ENCODE measurements at places on chromosomes 4 and X.
A peak's percentile ranks its signal among the peaks of the same experiment; 100 is the strongest.

GRCh38 chr4:103934178-103934789 is 214.5 kb upstream of the TACR3 start:
- peak; percentile 27 for DNase-seq

GRCh38 chr4:124025000-124025399 is 628.4 kb downstream of the SPRY1 start:
- DNase-seq, result no peak

DNA sequence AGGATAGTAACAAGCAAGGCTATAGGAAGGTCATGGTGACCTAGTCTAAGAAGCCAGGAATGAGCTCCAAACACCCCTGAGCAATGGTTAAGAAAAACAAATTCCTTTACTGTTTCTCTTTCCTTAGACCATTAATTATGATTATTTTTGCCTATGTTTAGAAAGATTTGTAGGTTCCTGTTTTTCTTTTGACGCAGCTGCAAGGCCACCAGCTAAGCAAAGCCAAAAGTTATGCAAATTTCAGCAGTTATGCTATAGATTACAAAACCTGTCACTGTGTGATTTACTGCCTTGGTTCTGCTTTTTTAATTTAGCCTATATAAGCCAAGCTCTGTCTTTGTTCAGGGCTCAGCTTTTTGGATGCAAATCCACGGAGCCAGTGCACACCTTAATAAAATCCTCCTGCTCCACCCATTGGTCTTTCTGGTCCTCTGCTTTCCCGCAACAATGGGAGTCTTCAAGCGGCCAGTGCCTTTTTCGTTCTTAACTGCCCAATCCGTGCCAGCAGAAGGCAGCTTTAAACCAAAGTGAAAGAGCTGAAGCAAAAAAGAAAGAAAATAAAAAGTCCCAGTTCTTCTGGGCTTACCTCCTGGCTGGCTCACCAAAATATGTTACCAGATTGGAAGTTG is 1.4 kb upstream of the CEP135 start:
- peak; percentile 83 for DNase-seq

DNA sequence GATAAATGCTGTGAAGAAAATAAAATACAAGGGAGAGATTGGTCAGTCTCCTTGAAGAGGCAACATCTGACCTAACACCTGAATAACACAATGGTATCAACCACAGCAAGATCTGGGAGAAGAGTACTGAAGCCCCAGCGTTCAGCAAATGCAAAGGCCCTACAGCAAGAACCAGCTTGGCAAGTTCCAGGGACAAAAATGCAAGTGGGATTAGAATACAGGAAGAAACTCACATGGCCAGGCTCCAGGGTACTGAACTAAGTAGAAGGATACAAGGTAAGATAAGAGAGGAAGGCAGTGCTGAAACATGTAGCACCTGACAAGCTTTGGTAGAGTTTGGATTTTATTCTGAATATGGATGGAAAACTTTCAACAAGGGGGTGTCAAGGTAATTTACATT is 3.6 kb downstream of the SMIM14 start:
- no peak for DNase-seq

DNA sequence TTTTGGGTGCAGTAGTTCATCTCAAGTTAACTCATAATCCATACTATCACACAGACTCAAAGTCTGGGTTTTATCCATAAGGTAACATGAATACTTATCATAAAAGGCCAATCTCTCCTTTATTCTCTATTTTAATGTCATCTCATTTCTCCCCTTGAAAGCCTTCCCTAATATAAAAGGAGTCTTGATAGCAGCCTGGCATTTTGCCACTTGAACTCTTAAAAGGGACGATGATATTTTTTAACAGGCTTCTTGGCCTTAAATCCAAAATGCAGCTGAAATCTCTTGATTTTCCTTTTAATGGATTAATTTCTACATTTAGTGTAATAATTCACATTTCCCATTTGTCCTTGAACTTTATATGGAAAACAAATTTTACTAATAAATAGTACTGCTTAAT is 8.4 kb upstream of the JCHAIN start:
- DNase-seq, result no peak

- no peak for DNase-seq
Measured at GRCh38 chr4:139851639-139852038, 186.0 kb downstream of the MGST2 start.

DNA sequence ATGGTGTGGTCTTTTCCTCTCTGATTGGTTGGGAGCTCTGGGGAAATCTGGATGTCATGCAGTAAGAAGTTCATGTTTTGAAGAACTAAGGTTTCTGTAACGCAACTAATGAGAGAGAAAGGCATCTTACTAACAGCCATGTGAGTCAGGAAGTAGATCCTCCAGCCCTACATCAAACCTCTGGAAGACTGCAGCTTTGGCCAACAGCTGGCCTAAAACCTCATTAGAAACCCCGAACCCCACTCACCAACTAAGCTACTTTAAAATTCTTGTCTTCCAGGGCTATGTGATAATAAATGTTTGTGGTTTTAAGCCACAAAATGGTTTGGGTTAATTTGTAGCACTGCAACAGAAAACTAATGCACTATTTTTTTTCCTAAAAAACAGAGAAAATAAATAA is 549.0 kb upstream of the GRID2 start:
- DNase-seq, result no peak

DNA sequence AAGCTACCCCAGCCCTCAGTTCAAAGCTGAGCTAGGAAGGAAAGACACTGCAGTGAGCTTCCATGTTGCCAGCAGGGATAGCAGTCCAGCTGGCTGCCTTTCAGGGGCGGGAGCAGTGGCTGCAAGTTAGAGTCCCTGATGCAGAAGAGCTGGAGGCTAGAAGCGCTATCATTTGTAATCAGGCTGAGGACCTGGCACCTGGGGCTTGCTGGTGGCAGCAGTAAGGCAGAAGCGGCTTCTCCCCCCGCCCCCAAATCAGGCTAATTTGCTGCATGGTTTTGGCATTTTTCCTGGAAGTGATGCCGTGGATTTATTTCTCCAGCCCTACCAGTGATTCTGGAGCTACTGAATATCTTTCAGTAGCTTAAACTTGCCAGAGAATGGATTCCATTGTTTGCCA is 203.3 kb downstream of the CLCN4 start:
- no peak for DNase-seq

DNA sequence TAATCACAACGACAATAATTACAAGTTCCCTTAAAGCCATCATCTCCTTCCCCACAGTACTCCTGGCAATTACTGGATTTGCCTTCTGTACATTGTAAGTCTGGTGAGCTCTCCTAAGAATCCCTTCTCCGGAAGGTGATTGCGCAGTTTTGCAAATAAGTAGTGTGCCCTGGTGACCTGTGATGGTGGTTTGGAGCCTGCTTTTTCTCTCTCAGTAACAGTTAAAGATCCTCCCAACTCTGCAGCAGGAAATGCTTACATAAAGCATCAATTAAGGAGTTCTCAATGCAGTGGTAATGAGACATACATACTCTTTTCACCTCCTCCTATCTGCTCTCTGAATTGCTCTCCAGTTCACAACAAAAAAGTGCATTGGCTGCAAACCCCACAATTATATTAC is 159.7 kb downstream of the SH2D1A start:
- DNase-seq, result no peak

- DNase-seq, result no peak
Measured at GRCh38 chrX:56798339-56798711, 69.3 kb downstream of the NBDY start.

GRCh38 chr4:60682901-60683300 is 517.2 kb upstream of the ADGRL3 start:
- DNase-seq, result no peak

DNA sequence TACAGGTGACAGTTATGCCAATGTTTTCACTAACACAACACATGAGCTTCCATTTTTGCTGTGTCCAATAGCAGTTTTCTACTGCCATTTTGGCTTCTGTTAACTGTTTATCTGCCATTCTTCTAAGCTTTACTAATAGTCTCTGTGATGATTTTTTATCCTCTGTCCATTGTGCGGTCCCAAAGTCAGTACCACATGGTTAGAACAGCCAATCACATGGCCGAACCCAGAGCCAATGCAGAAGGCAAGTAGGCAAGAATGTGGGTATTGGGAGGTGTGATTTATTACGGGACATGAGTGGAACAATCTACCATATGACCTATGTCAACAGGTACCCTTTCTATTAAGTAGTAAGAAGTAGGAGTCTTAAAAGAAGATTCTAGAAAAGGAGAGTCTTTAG is 61.5 kb downstream of the GRIA2 start:
- DNase-seq, result no peak

DNA sequence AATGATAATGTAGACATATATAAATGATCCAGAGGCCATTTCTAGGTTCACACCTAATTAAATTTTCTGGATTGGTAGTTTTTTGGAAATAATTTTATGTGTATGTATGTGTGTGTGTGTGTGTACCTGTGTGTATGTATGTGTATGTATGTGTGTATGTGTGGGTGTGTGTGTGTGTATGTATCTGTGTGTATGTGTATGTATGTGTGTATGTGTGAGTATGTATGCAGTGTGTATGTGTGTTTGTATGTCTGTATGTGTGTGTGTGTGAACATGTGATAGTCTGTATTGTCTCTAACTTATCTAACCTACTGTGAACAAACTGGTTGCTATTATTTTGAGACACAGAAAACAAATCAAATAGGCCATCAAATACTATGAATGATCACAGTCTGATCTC is 152.6 kb downstream of the COL25A1 start:
- no peak for DNase-seq

DNA sequence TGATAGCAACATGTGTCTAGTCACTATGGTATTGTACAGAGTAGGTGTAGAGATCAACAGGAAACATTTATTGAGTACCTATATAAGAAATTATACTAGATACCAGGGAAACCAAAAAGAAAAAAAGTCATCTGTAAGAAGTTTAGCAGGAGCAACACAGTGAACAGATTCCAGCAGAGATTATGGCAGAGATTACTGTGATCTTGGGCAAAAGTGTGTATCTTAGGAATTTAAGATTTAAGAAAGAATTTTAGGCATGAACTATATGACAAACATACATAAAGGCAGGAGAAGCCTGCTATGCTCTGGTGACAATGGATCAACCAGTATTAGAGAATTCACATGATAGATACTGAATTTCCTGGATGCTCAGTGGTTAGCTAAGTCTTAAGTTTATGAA is 37.9 kb downstream of the SNCA start:
- DNase-seq, result no peak

- no peak for DNase-seq
Measured at GRCh38 chr4:73752424-73752823, 12.1 kb downstream of the CXCL8 start.

DNA sequence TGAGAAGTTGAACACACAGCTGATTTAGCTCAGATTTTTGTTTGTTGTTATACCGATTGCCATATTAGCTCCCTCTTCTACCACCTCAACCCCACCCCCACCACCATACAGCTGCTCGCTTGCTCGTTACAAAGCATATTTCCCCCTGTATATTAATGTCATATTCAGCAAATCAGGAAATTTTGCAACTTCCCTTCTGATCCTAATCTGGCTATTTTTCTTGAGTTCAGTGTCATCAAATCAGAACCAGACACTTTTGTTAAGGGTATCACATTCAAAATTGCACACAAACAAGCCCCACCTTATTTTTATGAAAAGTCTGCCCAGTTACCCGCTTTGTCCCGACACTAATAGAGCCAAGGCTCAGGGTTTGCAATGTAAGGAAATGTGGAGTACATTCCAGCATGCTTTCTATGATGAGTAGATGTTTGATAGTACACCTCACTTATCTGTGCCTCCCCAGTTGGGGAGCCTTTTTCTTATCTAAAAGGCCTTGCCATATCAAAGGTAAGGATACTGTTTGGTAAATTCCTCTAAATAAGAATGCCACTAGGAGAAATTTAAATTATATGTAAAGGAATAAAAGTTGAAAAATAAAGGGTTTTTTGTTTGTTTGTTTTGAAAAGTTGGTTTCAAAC is 212.2 kb downstream of the CBR4 start:
- DNase-seq, result peak; percentile 53

GRCh38 chr4:17647176-17647806 is 32.9 kb downstream of the MED28 start:
- DNase-seq, result no peak

DNA sequence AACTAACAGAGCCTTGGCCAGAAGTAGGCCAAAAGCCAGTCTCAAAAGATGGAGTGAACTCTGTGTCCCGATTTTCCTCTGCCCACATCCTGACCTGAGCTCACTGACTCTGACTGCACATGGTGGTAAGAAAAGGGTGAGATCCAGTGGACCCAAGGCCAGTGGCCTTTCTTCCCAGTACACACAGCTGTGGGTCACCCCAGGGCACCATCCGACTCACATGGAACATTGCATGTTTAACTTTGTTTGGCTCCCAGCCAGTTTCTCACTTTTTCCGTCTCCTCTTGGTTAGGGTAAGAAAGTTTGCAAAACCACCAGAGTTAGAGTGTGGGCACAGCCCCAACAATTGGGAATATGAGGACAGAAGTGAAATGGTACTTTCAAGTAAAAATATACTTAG is 69.8 kb downstream of the GAB1 start:
- DNase-seq, result no peak

- peak; percentile 33 for DNase-seq
Measured at GRCh38 chr4:37767546-37767945, 58.9 kb upstream of the PGM2 start.

DNA sequence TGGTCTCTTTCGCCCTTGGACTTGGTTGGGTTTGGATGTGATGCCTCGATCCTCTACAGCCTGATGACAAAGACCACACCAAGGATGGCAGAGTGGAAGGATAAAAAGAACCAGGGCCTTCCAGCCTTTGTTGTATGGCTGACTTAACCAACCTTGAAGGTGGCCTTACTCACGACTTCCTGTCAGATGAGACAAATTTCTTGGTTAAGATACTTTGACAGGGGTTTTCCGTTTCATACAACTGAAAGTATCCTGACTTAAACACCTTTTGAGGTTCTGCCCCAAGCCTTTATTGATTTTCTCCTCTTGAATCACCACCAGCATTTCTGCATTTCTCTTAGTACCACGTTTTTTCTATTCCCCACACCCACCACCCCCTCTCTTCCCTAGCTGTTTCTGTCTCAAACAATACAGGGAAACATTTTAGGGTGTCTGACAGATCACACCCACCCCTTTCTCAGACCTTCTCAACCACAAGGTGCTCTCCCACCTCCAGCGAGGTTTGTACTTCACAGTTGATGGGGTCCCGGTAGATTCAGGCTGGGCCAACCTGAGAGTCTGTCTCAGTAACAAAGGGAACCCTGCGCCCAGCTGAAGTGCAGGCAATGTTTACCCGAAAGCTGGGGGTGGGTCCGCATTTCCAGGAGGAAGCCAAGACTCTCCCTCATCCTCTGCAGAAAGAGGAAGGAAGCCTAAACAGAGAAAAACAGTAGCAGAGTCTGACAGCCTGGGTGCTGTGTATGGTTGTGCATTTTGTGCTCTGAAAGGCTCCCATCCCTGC is 5.0 kb upstream of the TSPAN5 start:
- peak; percentile 25 for DNase-seq

Measured in inflammatory macrophage treated with lipopolysaccharide for 1 hour (primary cell).